ENCODE measurements at places on chromosomes 7 and 10. TPM values are rescaled to one million over a fixed set of nuclear protein-coding genes. Genes with fewer than 3 reads are reported as not detected.
A peak's percentile ranks its signal among the peaks of the same experiment; 100 is the strongest.

The CABCOCO1 gene
- total RNA-seq: 0.16 TPM

The NPC1L1 gene
- 0.29 TPM for total RNA-seq

The NME8 gene
- not detected for total RNA-seq

GRCh38 chr7:2437136-2437535 lies 33.7 kb downstream of the CHST12 start:
- peaks cover 10% of the 10 kb centered on the region for H3K36me3 ChIP-seq
- H3K4me1 ChIP-seq: no peaks in the 10 kb centered on the region

GRCh38 chr10:132538790-132539421 lies 1.3 kb downstream of the INPP5A start:
- no peaks in the 10 kb centered on the region for H3K36me3 ChIP-seq
- H3K4me1 ChIP-seq: peaks cover 6% of the 10 kb centered on the region
- H3K27me3 ChIP-seq: no peaks in the 10 kb centered on the region

DNA sequence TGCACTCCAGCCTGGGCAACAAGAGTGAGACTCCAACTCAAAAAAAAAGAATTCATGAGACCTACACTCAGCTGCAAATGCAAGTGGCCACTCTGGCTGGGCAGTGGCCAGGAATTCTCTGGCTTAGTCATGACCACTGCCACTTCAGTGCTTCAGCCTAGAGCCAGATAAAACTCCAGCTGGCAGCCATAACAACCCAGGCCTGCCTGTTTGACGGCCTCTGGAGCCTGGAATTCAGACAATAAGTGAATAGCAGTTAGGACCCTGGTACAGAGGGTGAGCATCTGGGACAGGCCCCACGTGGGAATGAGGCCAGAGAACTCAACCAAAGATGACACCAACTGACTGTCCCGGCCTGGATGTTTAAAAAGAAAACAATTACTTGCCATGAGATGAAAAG lies 18.9 kb downstream of the RCC1L start:
- H3K27me3 ChIP-seq: no peaks in the 10 kb centered on the region
- H3K36me3 ChIP-seq: no peaks in the 10 kb centered on the region
- peak overlapping the region; percentile 90 for H3K27ac ChIP-seq

- H3K36me3 ChIP-seq: no peaks in the 10 kb centered on the region
- H3K27me3 ChIP-seq: no peaks in the 10 kb centered on the region
- H3K27ac ChIP-seq: peak overlapping the region; percentile 96
- no peaks in the 10 kb centered on the region for H3K4me1 ChIP-seq
- peak overlapping the region; percentile 73 for H3K4me3 ChIP-seq
Observed at GRCh38 chr7:149791-150636, 42.4 kb upstream of the FAM20C start.

GRCh38 chr7:104272767-104273384 lies 55.5 kb upstream of the LHFPL3 start:
- no peak overlapping the region for H3K27ac ChIP-seq
- no peaks in the 10 kb centered on the region for H3K4me1 ChIP-seq
- DNase-seq: no peak

DNA sequence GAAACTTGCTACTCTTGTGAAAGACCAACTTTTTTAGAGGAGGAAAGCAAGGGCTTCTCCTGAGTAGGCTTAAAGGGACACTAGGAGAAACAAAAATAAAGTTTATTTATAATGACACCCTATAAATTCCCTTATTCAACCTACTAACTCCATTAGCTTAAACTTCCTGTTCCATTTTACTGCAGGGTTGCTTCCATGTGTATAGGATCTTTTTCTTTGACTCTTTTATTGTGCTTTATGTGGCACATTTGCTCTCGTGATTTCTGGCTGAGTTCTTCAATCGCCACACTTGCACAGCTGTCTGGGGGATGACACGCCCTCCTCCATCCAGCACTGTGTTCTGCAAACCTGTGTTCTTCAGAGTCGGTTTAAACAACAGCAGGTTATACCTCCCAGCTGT lies 225.7 kb upstream of the NPVF start:
- H3K4me3 ChIP-seq: no peak overlapping the region
- no peaks in the 10 kb centered on the region for H3K36me3 ChIP-seq
- H3K27me3 ChIP-seq: no peaks in the 10 kb centered on the region
- H3K4me1 ChIP-seq: peaks cover 4% of the 10 kb centered on the region
- H3K27ac ChIP-seq: no peak overlapping the region

- no peaks in the 10 kb centered on the region for H3K27me3 ChIP-seq
- no peak overlapping the region for H3K27ac ChIP-seq
- H3K4me1 ChIP-seq: no peaks in the 10 kb centered on the region
- peak overlapping the region; percentile 54 for H3K4me3 ChIP-seq
Observed at GRCh38 chr7:1095621-1096155, 7.8 kb downstream of the GPER1 start.

DNA sequence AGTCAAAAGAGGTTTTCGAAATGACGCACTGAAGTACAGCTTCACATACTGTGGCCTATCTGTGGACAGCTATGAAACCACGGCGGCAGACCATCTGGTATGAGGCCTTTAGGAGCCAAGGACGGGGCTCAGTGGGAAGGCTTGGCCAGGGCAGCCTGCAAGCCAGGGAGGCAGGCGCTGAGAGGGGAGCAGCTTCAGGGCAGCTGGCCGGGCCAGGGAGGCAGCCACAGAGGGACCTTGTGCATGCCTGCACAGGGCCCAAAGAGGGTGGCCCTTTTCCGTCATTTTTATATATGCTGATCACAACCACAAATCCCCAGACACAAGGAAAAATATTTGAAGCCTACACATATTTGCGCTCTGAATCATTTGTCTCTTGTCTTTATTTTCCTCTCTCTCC lies 13.5 kb downstream of the CALD1 start:
- H3K4me3 ChIP-seq: no peak overlapping the region
- no peaks in the 10 kb centered on the region for H3K4me1 ChIP-seq
- H3K27me3 ChIP-seq: no peaks in the 10 kb centered on the region
- H3K36me3 ChIP-seq: no peaks in the 10 kb centered on the region
- peak overlapping the region; percentile 56 for H3K27ac ChIP-seq

GRCh38 chr7:44673324-44673723 lies 66.9 kb downstream of the OGDH start:
- H3K4me1 ChIP-seq: no peaks in the 10 kb centered on the region
- no peaks in the 10 kb centered on the region for H3K36me3 ChIP-seq
- DNase-seq: no peak
- H3K27me3 ChIP-seq: no peaks in the 10 kb centered on the region
- H3K4me3 ChIP-seq: no peak overlapping the region

- H3K4me3 ChIP-seq: no peak overlapping the region
- H3K4me1 ChIP-seq: no peaks in the 10 kb centered on the region
- H3K27me3 ChIP-seq: no peaks in the 10 kb centered on the region
- DNase-seq: no peak
Observed at GRCh38 chr10:89582022-89582421, 46.6 kb upstream of the SLC16A12 start.

GRCh38 chr10:3229815-3230214 lies 57.2 kb upstream of the PITRM1 start:
- no peak overlapping the region for H3K27ac ChIP-seq
- no peaks in the 10 kb centered on the region for H3K36me3 ChIP-seq
- no peak overlapping the region for H3K4me3 ChIP-seq
- no peaks in the 10 kb centered on the region for H3K27me3 ChIP-seq
- DNase-seq: no peak
- no peaks in the 10 kb centered on the region for H3K4me1 ChIP-seq

- peak overlapping the region; percentile 56 for H3K27ac ChIP-seq
- no peaks in the 10 kb centered on the region for H3K4me1 ChIP-seq
- H3K36me3 ChIP-seq: no peaks in the 10 kb centered on the region
- H3K27me3 ChIP-seq: no peaks in the 10 kb centered on the region
Observed at GRCh38 chr7:151448261-151449252, 8.6 kb upstream of the CRYGN start.

All from breast epithelium (tissue), 4 donors.